RCC 7860 (cell line): ENCODE measurements at places on chromosomes 6 and 20.
A peak's percentile ranks its signal among the peaks of the same experiment; 100 is the strongest.

GRCh38 chr6:127538750-127539264 is 19.7 kb upstream of the MTCL3 start:
- no peak for DNase-seq

DNA sequence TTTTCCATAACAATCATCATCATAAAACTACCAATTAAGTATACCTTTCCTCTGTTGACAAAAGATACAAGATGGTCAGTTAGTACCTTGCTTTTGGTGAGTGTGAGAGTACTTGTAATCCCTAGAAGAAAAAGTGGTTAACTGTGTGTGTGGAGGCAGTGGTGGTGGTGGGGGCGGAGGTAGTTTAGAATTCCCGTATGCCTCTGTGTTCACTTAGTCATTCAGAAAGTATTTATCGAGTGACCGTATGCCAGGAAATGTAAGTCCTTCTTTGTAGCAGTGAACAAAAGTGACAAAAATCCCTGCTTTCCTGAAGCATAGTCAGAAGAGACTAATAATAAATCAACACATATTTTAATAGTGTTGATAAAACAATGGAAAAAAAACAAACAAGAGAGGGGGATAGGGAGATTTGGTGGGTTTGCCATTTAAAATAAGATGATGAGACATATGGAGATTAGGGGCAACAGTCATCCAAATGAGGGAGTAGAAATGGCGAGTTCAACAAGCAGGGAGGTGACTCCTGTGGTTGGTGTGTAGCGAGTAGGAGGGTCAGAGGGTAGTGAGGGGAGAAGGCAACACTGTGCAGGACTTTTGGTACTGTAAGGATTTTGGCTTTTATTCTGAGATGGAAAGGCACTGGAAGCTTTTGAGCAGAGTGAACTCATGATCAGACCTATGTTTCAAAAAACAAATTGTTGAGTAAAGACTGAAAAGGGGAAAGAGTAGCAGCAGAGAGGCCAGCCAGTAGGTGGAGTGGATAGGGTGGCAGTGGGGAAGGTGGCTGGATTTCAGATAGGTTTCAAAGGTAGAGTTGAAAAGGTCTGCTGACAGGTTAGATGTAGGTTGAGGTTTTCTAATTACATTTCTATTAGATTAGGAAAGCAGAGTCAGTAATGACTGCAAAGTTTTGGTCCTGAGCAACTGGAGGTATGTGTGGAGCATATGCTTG is 40.3 kb upstream of the SIM1 start:
- DNase-seq = peak; percentile 74

DNA sequence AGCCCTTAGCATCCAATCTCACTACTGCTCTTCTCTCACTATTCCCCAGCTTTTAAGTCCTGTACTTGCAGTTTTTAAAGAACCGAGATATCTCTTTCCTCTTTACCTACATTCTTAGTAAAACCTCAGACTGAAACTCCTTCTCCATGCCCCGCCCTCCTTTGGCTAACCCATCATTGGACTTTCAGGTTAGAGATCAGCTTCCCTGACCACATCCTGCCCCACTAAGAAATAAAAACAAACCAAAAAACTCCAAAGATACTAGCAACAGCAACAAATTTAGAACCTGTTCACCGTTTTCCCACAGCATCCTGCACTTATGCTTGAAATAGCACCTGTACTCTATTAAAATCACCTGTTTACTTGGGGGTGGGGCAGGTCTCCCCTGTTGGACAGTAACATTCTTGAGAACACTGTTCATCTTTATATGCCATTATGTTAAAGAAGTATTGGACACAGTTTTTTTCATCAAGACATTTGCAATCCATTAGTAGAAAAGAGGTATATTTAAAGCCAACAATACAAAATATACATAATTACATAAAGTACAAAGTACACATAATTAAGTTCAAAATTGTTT is 16.3 kb upstream of the SMAP1 start:
- no peak for DNase-seq

GRCh38 chr6:126153661-126154060 is 167.3 kb downstream of the TRMT11 start:
- no peak for DNase-seq

- no peak for DNase-seq
Measured at GRCh38 chr6:11209369-11209768, 23.1 kb downstream of the NEDD9 start.

- no peak for DNase-seq
Measured at GRCh38 chr6:15426395-15426794, 180.5 kb downstream of the JARID2 start.

- peak; percentile 36 for DNase-seq
Measured at GRCh38 chr6:118565311-118565960, 17.3 kb downstream of the PLN start.

- DNase-seq = peak; percentile 13
Measured at GRCh38 chr6:75855052-75855451, 106.0 kb downstream of the MYO6 start.

DNA sequence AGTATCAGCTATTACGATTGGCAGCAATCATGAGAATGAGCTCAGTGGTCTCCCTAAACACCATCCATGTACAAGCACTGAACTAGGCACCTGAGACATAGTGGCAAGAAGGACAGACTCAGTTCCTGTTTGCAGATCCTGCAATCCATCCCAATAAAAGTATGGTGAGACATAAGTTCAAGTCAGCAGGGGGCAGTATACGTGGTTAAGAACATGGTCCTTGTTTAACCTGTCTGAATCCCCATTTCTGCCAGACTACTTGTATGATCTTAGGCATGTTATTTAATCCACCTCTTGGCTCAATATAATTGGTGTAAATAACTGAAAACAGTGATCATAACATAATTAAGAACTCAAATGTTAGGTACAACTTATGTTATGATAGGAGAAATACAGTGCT is 33.2 kb upstream of the PNISR start:
- DNase-seq = no peak

DNA sequence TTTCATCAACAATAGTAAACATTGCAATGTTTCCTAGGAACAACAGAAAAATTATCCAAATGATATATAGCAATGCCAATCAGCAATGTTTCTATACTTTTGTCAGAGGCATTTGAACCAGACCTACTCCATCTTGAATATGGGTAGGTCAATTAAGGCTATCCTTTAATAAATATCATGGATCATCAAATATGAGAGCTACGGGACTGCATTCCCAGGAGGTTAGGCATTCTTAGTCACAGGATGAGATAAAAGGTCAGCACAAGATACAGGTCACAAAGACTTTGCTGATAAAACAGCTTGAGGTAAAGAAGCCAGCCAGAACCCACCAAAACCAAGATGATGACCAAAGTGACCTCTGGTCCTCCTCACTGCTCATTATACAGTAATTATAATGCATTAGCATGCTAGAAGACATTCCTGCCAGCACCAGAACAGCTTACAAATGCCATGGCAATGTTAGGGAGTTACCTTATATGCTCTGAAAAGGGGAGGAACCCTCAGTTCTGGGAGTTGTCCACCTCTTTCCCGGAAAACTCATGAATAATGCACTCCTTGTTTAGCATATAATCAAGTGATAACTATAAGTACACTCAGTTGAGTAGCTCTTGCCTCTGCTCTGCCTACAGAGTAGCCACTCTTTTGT is 8.6 kb upstream of the SERPINB6 start:
- peak; percentile 38 for DNase-seq

DNA sequence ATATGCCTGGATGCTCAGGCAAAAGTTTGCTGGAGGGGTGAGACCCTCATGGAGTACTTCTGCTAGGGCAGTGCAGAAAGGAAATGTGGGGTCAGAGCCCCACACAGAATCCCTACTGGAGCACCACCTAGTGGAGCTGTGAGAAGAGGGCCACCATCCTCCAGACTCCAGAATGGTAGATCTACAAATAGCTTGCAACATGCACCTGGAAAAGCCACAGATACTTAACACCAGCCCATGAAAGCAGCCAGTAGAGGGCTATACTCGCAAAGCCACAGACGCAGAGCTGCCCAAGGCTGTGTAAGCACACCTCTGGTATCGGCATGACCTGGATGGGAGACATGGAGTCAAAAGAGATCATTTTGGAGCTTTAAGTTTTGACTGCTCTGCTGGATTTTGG is 60.7 kb upstream of the GJE1 start:
- DNase-seq = no peak

DNA sequence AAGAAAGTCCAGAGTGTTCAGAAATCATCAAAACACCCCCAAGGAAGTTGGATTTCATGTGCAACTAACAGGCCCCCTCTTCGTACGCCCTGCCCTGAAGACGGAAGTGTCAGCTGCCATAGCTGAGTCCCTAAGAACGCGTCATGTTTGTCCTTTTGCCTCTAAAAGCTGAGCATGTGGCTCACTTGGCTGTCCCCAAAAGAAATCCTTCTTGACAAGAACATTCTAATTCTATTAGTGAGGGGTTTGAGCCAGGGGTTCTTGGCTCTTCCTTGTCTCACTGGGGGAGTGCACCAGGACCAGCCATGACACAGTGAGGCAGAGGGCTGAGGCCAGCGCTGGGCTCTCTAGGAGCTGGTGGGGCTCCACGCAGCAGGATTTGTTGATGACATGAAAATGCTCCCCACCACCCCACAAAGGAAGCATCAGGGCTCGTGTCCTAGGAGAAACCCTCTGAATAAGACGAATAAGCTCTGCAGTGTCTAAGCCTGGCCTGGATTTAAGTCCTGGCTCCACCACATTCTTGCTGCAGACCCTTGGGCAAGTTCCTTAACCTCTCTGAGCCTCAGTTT is 20.0 kb upstream of the SPO11 start:
- DNase-seq = no peak

DNA sequence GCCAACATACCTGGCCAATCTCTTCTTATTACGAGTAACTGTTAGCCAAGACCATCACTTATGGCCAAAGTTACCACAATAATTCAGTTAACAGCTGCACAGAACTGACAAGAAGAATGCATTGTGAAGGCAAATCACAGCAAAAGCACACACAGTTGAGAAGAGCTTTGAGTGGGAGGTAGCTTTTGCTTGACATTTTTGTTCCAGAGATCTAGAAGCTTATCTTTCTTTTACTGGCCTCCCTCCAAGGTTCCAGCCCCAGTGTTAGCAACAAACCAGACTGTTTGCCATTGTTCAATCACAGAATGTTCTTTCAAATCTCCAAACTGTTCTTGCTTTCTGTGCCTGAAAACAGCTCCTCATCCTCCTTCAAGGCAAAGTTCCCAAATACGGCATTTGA is 35.9 kb upstream of the IRAK1BP1 start:
- DNase-seq = no peak

DNA sequence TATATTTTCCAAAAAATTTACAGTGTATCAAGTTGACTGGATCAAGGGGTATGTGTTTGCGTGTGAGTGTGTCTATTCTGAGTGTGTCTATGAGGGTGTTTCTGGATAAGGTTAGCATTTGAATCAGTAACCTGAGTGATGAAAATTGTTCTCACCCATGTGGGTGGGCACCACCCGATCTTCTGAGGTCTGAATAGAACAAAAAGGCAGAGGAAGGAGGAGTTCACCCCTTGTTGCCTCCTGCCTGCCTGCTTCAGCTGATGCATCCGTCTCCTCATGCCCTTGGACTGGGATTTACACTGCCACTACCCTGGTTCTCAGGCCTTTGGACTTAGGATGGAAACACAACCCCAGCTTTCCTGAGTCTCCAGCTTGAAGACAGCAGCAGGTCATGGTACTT is 13.7 kb upstream of the PRND start:
- no peak for DNase-seq

- DNase-seq = no peak
Measured at GRCh38 chr20:45229264-45230056, 8.3 kb downstream of the SEMG2 start.

DNA sequence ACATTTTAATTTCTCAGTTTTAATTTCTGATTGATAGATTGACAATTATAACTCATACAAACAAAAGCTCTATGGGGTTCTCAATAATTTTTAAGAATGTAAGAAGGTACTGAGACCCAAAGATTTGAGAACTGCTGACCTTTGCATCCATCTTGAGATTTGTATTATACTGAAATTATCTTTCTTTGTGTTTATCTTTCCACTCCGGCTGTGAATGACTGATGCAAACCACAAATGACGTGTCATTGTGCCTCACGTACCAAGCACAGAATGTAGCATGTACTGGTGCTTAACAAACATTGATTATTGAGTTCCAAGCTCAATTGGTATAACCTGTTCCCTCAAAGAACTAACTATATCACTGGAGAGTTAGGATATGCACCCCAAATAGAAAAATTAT is 152.1 kb upstream of the SMLR1 start:
- DNase-seq = no peak

GRCh38 chr6:111940801-111941200 is 67.5 kb upstream of the FYN start:
- no peak for DNase-seq

- DNase-seq = no peak
Measured at GRCh38 chr6:73823832-73824231, 127.8 kb downstream of the CD109 start.

DNA sequence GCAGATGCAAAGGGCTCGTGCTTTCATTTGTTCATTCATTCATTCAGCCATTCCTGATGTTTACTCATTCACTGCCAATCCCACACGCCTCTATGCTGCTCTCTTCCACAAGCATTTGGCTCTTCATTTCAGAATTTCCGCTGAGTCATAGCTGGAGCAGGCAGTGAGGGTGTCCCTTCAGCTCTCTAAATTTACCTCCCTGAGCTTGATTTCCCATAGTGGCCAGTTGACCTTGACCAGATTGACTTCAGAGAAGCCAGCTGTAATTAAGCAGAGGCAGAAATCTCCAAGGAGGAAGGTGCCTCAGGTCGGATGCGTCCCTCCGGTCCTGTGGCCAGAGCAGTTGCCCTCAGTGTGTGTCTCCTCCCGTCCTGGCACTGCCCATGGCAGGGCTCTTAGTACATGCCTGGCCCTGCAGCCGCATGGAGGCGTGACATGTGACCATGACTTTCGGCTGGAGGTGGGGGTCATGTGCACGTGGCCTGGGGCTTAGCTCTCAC is 267.2 kb upstream of the ECI2 start:
- peak; percentile 46 for DNase-seq

GRCh38 chr6:21907291-21907690 is 313.7 kb downstream of the SOX4 start:
- no peak for DNase-seq

DNA sequence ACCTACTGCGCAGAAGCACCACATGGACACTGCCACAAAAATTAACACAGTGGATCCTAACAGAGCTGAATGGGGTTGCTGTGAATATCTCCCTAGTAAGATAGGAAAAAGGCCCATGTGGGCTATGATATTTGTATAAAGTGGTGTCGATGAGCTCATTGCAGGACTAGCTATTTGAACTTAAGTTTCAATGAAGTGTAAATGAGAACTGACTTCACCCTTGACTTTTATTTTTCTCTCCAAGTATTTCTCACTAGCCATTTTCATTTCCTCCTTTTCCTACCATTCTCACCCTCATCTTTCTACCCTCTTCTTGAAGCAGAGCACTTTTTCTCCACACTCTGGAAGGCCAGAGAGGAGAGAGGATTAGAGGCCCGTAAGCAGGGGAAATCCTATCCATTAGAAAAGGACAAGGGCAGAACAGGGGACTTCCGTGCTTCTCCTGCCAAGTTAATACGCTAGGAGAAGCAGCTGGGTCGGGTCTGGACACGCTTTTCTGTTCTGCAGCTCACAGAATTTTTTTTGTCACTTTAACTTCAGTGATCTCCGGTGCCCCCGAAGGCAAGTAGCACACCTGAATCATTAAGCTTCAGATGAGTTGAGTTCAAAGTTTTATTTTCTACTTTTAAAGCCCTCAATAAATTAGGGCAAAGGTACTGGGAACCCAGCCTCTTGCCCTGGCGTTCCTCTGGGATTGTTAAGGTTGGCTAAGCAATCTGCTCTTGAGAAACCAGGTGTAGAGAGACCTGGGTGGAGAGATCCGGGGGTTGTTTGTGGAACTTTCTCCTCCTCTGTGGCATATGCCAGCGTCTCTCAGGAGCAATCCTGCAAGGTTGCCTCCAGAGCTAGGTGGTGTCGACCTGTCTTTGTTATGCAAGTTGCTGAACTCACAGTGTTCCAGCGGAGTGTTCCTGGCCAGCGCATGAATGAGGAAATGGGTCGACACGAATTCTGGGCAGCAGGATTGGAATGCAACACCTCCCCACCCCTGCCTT is 56.2 kb upstream of the ARID1B start:
- DNase-seq = no peak
